CD8-positive, alpha-beta memory T cell (primary cell): ENCODE measurements at places on chromosomes 2 and 18. TPM values are rescaled to one million over a fixed set of nuclear protein-coding genes. Genes with fewer than 3 reads are reported as not detected.

GRCh38 chr2:317501-318424, 29.9 kb upstream of the ALKAL2 start:
- H3K36me3 ChIP-seq = no peaks in the 10 kb centered on the region
- peaks cover 11% of the 10 kb centered on the region for H3K4me1 ChIP-seq
- H3K4me3 ChIP-seq = no peak overlapping the region
- H3K27ac ChIP-seq = peak overlapping the region; percentile 17
- no peaks in the 10 kb centered on the region for H3K27me3 ChIP-seq
- peak; percentile 3 for DNase-seq

- no peaks in the 10 kb centered on the region for H3K27me3 ChIP-seq
- H3K27ac ChIP-seq = no peak overlapping the region
- H3K4me1 ChIP-seq = no peaks in the 10 kb centered on the region
Observed at GRCh38 chr18:43265465-43265864, 11.8 kb downstream of the SYT4 start.

- no peak overlapping the region for H3K27ac ChIP-seq
- no peaks in the 10 kb centered on the region for H3K27me3 ChIP-seq
- DNase-seq = no peak
- H3K4me1 ChIP-seq = no peaks in the 10 kb centered on the region
Observed at GRCh38 chr2:21451403-21451802, 327.6 kb downstream of the TDRD15 start.

- no peaks in the 10 kb centered on the region for H3K4me1 ChIP-seq
- no peak overlapping the region for H3K27ac ChIP-seq
- H3K36me3 ChIP-seq = no peaks in the 10 kb centered on the region
Observed at GRCh38 chr2:198374375-198375082, 570.1 kb downstream of the PLCL1 start.

GRCh38 chr2:203341741-203342310, 13.6 kb downstream of the ABI2 start:
- no peaks in the 10 kb centered on the region for H3K4me1 ChIP-seq
- H3K4me3 ChIP-seq = no peak overlapping the region
- H3K27me3 ChIP-seq = no peaks in the 10 kb centered on the region
- no peak for DNase-seq
- H3K27ac ChIP-seq = no peak overlapping the region

GRCh38 chr18:24108641-24109040, 30.2 kb upstream of the CABYR start:
- H3K4me1 ChIP-seq = no peaks in the 10 kb centered on the region
- H3K36me3 ChIP-seq = peaks cover 14% of the 10 kb centered on the region
- DNase-seq = no peak

DNA sequence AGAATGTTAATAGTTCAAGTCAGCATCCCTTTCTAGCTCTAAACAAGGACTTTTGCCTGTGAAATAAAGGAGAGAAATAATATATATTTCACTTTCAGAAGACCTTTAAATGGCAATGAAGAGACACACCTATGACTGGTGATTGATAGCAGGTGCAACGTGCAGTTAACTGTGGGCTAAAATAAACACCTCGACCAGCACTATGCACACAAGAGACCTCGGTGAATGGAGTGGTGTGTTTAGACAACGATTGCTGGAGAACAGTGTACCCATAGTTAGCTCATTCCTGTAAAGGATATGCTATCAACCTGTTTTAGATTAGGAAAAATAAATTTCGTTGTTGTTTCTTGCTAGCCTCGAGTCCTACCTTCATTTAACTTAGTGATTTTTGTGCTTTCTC, 143.4 kb downstream of the NR4A2 start:
- H3K4me3 ChIP-seq = no peak overlapping the region
- DNase-seq = no peak
- no peaks in the 10 kb centered on the region for H3K36me3 ChIP-seq
- H3K27me3 ChIP-seq = no peaks in the 10 kb centered on the region
- H3K4me1 ChIP-seq = no peaks in the 10 kb centered on the region
- H3K27ac ChIP-seq = no peak overlapping the region

Gene PTPRN
- total RNA-seq = 0.11 TPM

Gene FAM237A
- not detected for total RNA-seq

DNA sequence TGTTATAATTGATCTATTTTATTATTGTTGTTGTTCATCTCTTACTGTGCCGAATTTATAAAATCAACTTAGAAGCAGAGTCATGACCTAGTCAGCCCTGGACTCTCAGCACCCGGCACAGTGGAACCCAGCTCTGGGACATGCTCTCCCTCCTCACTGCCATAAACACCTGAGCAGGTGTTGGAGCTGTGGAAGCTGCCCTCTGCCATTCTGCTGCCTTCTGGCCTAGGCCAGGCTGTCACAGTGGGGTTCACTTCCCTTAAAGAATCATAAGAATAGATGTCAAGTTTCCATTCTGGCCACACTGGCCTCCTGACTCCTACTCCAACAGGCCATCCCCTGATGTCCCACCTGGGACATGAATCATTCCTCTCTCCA, 192.2 kb downstream of the ZFP36L2 start:
- peaks cover 16% of the 10 kb centered on the region for H3K4me1 ChIP-seq
- no peak overlapping the region for H3K4me3 ChIP-seq
- DNase-seq = no peak
- H3K27me3 ChIP-seq = no peaks in the 10 kb centered on the region
- H3K27ac ChIP-seq = no peak overlapping the region
- no peaks in the 10 kb centered on the region for H3K36me3 ChIP-seq

Gene UGT1A8
- not detected for total RNA-seq

DNA sequence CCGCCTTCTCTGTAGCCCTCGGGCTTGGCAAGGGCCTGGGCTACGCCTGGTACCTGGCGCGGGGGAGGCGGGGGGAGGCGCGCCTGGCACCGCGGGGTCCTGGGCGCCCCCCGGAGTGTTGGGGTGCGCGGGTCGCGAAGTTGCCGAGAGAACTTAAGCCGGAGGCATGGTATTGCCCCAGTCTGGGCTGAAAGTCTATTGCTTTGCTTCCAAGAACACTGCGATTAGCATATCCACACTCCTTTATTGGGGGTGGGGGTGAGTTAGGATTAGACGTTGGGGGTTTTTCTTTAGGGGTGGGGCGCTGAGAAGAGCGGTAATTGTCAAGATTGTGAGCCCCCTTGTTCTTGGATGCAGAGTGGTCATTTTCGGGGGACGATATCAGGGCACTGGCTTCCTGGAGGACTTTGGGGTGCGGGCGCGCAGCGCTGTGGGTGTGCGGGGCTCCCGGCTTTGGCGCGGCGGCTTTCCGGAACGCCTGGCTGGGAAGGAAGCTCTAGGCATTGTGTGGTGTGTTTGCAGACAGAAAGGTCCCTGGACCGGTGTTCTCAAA, 798 bp downstream of the TANC1 start:
- H3K36me3 ChIP-seq = no peaks in the 10 kb centered on the region
- H3K4me3 ChIP-seq = peak overlapping the region; percentile 37
- no peak overlapping the region for H3K27ac ChIP-seq

Gene CD8B2
- 4.5 TPM for total RNA-seq

DNA sequence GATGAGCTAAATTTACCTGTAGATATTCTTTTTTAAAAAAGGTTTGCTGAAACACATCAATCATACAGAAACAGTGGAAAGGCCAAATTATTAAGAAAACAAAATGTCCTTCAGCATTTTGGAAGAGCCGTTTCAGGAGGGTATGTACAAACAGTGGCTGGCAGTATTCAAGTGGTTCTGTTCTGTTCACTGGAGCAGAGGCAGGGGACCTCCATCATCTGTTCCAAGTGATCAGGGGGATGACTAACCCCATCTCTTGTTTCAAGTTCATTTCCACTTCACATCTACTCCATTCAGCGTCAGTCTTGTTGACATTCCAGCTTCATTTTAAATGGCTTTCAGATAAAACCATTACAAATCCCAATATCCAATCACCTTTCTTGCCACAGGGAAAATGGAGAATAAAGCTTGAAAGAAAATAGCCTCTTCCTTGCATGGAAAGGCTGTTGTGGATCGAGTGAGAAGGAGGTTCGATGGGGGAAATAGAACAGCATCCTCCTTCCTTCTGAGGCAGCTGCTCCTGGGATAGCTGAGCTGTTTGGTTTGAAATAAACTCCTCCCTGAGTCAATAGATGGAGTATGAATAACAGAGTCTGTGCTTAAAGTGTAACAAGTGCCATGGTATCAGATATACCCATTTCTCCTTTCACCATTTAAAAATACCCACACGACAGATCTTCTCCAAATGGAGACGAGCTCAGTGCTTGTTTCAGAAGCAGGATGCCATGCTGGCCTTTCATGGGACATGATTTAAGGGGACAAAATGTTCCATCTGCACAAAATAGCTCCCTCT, 63.7 kb upstream of the OTOF start:
- H3K4me1 ChIP-seq = no peaks in the 10 kb centered on the region
- no peak for DNase-seq
- H3K27ac ChIP-seq = no peak overlapping the region
- no peaks in the 10 kb centered on the region for H3K27me3 ChIP-seq
- no peaks in the 10 kb centered on the region for H3K36me3 ChIP-seq

- H3K27me3 ChIP-seq = no peaks in the 10 kb centered on the region
- H3K27ac ChIP-seq = no peak overlapping the region
- DNase-seq = no peak
- no peaks in the 10 kb centered on the region for H3K36me3 ChIP-seq
- H3K4me3 ChIP-seq = no peak overlapping the region
Observed at GRCh38 chr2:109712123-109712449, 82.0 kb upstream of the RGPD5 start.

Gene ACTG2
- total RNA-seq = not detected

GRCh38 chr2:110955045-110955444, 165.7 kb upstream of the BCL2L11 start:
- no peaks in the 10 kb centered on the region for H3K27me3 ChIP-seq
- H3K4me1 ChIP-seq = no peaks in the 10 kb centered on the region
- H3K36me3 ChIP-seq = no peaks in the 10 kb centered on the region
- no peak overlapping the region for H3K4me3 ChIP-seq
- H3K27ac ChIP-seq = no peak overlapping the region

GRCh38 chr2:102053096-102053495, 61.3 kb downstream of the IL1R2 start:
- no peak for DNase-seq
- no peaks in the 10 kb centered on the region for H3K27me3 ChIP-seq
- H3K4me1 ChIP-seq = no peaks in the 10 kb centered on the region
- no peak overlapping the region for H3K4me3 ChIP-seq
- no peaks in the 10 kb centered on the region for H3K36me3 ChIP-seq

GRCh38 chr2:224293976-224294375, 107.9 kb downstream of the FAM124B start:
- H3K36me3 ChIP-seq = no peaks in the 10 kb centered on the region
- H3K27me3 ChIP-seq = no peaks in the 10 kb centered on the region
- H3K27ac ChIP-seq = no peak overlapping the region
- H3K4me1 ChIP-seq = no peaks in the 10 kb centered on the region
- DNase-seq = no peak

GRCh38 chr2:45857275-45857609, 205.8 kb downstream of the PRKCE start:
- H3K36me3 ChIP-seq = no peaks in the 10 kb centered on the region
- H3K27ac ChIP-seq = no peak overlapping the region
- peaks cover 18% of the 10 kb centered on the region for H3K4me1 ChIP-seq
- H3K27me3 ChIP-seq = no peaks in the 10 kb centered on the region

Gene IL1B
- not detected for total RNA-seq

DNA sequence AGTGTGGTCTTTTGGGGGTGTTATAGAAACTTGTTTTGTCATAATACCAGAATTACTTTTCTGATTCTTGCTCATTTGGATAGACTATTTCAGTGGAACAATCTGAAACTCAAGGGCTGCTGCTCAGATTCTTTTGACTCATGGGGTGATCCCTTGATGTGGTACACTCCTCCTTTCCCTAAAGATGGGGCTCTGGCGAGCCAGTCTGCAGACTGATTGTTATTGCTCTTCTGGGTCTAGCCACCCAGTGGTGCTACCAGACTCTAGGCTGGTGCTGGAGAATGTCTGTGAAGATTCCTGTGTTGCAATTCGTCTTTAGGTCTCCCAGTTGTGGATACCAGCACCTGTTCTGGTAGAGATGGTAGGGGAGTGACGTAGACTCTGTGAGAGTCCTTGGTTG, 4.2 kb upstream of the MARS2 start:
- no peaks in the 10 kb centered on the region for H3K27me3 ChIP-seq
- H3K4me3 ChIP-seq = no peak overlapping the region
- no peak for DNase-seq
- H3K27ac ChIP-seq = no peak overlapping the region
- H3K4me1 ChIP-seq = peaks cover 12% of the 10 kb centered on the region

GRCh38 chr2:18830962-18831361, 241.6 kb upstream of the NT5C1B start:
- no peak overlapping the region for H3K27ac ChIP-seq
- H3K4me3 ChIP-seq = no peak overlapping the region
- H3K27me3 ChIP-seq = no peaks in the 10 kb centered on the region
- DNase-seq = no peak
- no peaks in the 10 kb centered on the region for H3K36me3 ChIP-seq

GRCh38 chr18:48284743-48285142, 124.4 kb downstream of the ZBTB7C start:
- H3K4me1 ChIP-seq = no peaks in the 10 kb centered on the region
- H3K27me3 ChIP-seq = no peaks in the 10 kb centered on the region
- H3K36me3 ChIP-seq = no peaks in the 10 kb centered on the region
- H3K4me3 ChIP-seq = no peak overlapping the region

GRCh38 chr2:96763511-96764252, 3.0 kb downstream of the CNNM4 start:
- H3K27me3 ChIP-seq = no peaks in the 10 kb centered on the region
- peaks cover 53% of the 10 kb centered on the region for H3K4me1 ChIP-seq
- H3K36me3 ChIP-seq = no peaks in the 10 kb centered on the region
- no peak overlapping the region for H3K27ac ChIP-seq
- no peak for DNase-seq
- H3K4me3 ChIP-seq = peak overlapping the region; percentile 53

DNA sequence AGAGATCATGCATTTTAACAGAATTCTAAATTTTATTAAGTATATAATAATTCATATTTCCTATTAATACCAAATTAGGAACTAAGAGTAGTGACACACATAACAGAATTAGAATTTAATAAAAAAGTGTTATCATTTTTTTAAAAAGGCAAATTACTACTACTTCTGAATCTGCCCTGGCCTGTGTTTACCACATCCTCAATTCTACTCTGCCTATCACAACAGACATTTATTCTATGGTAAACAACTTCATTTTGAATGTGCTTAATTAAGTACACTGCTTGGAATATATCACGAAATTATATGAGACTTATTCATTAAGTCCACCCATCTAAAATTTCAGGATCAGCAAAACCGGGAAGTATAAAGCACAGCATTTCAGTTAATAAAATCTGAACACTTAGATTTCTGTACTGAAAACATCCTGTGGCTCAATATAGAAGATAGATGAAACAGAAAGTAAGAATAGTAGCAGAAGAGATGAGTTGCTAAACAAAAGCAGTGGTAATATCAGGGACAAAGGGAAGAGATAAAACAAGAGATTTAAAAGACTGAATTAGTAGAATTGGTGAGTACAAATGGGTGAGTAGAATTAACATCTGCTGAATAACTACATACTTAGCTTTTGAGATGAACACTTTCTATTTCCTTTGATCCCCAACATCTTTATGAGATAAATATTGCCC, 3.7 kb downstream of the SMC6 start:
- peaks cover 7% of the 10 kb centered on the region for H3K4me1 ChIP-seq
- H3K27me3 ChIP-seq = no peaks in the 10 kb centered on the region
- no peak overlapping the region for H3K4me3 ChIP-seq
- H3K27ac ChIP-seq = no peak overlapping the region

- H3K27ac ChIP-seq = no peak overlapping the region
- H3K36me3 ChIP-seq = no peaks in the 10 kb centered on the region
- no peak overlapping the region for H3K4me3 ChIP-seq
Observed at GRCh38 chr2:109209412-109209811, 80.4 kb downstream of the SH3RF3 start.

Gene C2orf78
- total RNA-seq = not detected

Gene TMEFF2
- total RNA-seq = not detected
